ENCODE measurements at places on chromosomes 5 and 9.

- no peak for DNase-seq
These were observed 85.3 kb downstream of the PAPPA start for GRCh38 chr9:116238776-116239340.

GRCh38 chr9:107627781-107628180 lies 138.2 kb upstream of the KLF4 start:
- no peak for DNase-seq

DNA sequence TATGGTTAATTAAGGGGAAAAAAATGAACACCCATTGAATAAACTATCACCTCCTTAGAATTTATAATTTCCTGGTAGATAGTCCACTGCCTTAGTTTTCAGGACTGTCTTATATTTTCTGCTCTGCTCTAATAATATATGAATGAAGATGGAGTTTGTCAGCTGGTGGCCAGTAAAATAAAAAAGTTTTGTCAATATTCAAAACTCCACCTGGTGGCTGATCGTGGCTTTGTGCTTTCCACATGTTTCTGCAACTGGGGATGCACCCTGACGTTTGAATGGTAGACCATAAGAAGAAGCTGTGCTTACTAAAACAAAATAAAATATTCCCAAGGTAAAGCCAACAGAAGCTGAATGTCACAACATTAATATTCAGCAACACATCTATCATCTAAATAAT lies 286.6 kb upstream of the IZUMO3 start:
- DNase-seq: no peak

DNA sequence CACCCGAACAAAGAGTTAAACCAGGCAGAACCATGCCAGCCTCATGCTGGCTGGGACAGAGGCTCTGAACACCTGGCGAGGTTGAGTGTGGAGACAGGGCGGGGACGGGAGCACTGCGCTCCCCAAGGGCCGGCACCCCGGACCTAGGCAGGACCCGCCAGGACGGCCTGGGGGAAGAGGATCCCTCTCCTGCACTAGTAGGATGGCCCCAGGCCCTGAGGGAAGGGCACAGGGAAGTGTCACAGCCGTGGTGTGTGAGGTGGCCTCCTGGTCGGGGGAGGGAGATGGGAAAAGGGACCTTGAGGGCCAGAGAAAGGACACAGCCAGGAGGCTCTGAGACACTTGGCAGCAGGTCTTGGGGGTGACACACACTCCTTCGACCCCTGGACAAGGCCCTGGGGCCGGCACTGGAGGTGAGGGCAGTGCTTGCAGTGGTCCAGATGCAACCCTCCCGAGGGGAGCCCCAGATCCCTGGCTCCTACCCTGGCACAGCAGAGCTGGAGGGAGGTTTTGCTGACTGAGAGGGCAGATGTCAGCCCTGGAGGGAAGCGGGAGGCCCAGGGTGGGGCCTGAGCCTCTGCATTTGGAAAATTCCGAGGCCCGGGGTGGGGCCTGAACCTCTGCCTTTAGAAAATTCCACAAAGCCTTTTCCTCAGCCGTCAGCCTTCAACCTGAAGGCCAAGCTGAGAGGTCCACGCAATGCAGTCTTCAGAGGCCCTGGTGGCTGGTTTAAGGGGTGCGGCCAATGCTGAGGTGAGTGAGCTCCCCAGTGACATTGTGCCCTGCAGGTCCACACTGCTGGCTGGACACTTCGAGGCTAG lies 24.8 kb upstream of the TERT start:
- DNase-seq: no peak

GRCh38 chr5:100659080-100659795 lies 124.1 kb downstream of the FAM174A start:
- DNase-seq: no peak

GRCh38 chr9:83061990-83062650 lies 822 bp downstream of the RASEF start:
- no peak for DNase-seq

DNA sequence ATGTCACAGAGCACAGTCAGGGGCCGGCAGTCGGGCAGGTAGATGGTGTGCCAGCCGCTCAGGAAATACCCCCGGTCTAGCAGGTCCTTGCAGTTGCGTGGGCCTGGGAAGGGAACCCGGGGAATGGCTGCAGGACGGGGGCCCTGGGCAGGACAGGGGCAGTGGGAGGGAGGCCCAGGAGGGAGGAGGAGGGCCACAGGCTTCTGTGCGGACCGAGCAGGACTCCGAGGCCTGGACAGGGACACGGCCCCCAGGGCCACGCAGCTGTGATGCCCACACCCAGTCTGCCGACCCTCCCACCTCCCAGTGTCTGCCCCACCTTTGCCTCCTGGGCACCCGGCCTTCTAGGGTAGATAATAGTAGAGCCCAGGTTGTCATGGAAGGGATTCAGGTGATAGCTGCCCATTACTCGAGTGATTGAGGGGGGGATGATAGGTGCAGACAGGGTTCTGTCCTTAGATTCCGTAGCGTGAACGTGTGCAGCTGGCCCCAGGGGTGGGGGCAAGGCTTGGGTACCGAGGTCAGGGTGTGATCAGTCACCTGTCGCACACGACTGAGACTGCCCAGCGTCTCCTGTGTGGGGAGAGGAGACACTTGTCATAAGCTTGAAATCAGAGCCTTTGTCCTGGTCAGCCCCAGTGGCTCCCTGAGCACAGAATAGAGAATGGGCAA lies 4.5 kb downstream of the FCN1 start:
- no peak for DNase-seq

- DNase-seq: no peak
These were observed 205.4 kb downstream of the ADAMTS6 start for GRCh38 chr5:65276178-65276890.

- no peak for DNase-seq
These were observed 73.5 kb upstream of the GALNT10 start for GRCh38 chr5:154117050-154117449.

- DNase-seq: no peak
These were observed 58.7 kb upstream of the ANKRD55 start for GRCh38 chr5:56291661-56292374.

GRCh38 chr5:163504079-163504931 lies 1.1 kb upstream of the MAT2B start:
- peak; percentile 44 for DNase-seq

- DNase-seq: no peak
These were observed 1.1 kb downstream of the PCDHAC1 start for GRCh38 chr5:140927228-140927573.

- no peak for DNase-seq
These were observed 26.4 kb downstream of the PSD2 start for GRCh38 chr5:139821806-139822552.

DNA sequence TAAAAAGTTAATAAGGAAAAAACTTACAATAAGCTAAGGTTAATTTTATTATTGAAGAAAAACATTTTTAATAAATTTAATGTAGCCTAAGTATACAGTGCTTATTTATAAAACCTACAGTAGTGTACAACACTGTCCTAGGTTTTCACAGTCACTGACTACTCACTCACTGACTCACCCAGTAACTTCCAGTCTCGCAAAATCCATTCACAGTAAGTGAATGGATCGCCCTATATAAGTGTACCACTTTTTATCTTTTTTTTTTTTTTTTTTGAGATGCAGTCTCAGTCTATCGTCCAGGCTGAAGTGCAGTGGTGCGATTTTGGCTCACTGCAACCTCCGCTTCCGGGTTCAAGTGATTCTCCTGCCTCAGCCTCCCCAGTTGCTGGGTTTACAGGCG lies 47.7 kb downstream of the FNIP1 start:
- no peak for DNase-seq

DNA sequence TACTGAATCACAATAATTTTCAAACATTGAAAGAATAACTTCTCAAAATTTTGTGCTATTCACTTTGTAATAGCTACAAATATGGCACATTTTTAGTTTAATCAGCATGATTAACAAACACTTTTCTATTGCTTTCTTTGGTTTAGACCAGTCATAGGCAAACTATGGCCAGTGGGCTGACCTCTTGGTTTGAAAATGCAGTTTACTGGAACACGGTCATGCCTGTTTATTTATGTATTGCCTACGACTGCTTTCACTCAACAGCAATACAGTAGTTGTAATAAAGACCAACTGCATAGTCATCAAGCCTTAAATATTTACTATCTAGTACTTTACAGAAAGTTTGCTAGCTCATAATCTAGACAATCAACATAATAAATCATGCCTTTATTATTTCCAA lies 810.8 kb downstream of the TLE1 start:
- DNase-seq: no peak

- DNase-seq: no peak
These were observed 52.0 kb upstream of the PTGER4 start for GRCh38 chr5:40627706-40628105.
